ENCODE measurements at places on chromosomes 2 and 18.

DNA sequence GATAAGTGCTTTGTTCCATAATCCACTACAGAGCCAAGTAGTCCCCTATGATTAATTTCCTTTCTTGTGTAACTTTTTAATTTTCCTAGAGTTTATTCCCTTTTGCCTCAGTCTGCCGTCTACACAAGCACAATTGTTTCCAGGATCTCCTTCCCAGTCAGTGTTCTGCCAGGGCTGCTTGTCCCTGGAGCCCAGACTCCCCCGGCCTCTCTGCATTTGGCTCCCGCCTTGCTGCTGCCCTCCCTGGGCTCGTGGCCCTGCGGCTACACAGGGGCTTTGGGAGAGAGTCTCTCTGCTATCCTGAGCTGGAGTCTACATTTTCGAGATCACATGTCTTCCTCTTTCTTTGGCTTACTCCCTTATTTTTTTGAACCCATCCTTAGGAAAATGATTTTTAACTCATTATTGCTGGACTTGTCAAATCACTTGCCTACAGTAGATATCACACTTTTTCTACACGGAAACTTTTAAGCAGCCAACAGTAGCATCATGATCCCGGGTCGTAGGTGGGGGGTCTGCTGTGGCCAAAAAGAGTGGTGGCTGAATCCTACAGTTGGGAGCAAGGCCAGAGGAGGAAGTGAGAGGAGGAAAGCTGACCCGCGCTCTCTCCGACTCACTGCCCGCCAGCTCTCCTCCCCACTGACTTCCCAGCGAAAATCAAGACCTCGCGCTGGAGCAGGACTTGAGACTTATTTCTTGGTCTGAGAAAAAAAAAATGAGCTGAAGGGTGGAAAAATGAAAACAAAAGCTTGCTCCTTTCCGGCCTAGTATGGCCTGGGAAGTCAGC, 9.4 kb downstream of the FBLN7 start:
- DNase-seq, result no peak

DNA sequence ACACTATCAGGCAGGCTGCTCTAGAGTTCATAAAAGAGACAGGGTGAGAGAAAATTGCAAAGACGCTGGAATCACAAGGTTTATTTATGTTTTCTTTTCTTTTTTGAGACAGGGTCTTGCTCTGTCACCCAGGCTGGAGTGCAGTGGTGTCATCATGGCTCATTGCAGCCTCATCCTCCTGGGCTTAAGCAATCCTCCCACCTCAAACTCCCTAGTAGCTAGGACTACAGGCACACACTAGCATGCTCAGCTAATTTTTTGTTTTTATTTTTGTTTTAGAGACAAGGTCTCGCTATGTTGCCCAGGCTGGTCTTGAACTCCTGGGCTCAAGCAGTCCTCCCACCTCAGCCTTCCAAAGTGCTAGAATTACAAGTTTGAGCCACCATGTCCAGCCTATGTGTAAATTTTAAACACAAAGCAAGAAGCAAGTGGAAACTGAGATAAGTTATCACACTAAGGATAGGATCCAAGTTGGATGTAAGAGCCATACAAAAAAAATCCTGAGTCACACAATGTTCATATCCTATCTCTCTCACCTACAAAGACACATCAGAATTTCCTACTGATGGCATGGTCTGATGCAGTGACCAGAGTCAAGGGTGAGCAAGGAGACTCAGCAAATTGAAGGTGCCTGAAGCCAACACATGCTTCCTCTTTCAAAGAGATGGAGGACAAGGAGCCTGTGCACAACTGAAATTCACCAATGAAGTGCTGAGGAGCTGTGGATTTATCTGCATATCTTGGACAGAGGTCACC, 31.4 kb downstream of the MYL12B start:
- DNase-seq, result no peak

GRCh38 chr2:39938035-39938835, 159.2 kb upstream of the THUMPD2 start:
- no peak for DNase-seq

DNA sequence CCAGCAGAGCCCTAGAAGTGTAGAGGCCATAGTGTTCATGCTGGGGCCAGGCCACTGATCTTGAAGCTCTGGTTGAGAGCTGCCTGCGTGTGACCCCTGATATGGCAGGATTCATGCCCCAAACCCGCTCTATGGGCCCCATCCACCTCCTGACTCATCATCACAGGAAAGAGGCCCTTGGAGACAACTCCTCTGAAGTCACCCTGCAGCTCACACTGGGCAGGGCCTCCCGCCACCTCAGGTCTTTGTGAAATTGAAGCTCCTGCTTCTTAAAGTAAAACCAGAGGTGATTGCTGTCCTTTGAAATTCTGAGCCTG, 12.0 kb upstream of the TUBB6 start:
- DNase-seq, result peak; percentile 81

GRCh38 chr18:22180722-22181121, 11.3 kb downstream of the GATA6 start:
- no peak for DNase-seq

DNA sequence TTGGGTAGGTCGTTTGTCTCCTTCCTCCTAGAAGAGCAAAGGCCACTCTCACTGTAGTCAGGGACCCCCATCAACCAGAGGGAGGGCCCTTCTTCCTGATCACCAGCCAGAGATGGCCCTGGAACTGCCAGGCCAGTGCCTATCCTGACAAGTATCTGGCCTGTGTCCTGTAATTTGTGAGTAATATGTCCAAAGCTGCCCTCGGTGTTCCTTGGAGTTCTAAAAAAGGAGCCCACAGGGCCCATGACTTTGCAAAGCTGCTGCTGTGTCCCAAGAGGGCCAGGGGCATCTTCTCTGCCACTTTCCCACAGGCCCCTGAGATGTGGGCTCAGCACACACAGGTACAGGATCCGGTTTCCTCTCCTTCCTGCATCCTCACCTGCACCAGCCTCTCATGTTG, 212.4 kb downstream of the SEPTIN10 start:
- DNase-seq, result no peak

DNA sequence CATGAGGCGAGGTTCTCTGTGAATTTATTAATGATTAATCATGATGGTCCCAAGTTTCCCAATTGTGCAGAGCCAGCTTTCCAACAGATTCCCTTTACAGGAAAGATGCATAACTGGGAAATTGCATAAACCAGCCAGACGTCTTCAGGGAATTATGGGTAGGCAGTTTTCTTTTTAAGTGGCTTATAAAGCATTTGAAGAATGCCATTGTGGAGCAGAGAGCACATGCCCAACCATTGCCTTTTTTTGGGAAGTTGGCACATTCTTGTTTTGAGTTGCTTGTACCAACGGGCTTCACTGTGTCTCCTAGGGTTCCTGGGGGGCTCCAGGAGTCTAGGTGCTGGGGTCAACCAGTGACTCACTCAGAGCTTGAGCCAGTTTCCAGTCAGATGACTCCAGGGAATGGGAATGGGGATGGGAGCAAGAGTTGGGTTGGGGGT, 231.7 kb upstream of the FOSL2 start:
- DNase-seq, result peak; percentile 77

DNA sequence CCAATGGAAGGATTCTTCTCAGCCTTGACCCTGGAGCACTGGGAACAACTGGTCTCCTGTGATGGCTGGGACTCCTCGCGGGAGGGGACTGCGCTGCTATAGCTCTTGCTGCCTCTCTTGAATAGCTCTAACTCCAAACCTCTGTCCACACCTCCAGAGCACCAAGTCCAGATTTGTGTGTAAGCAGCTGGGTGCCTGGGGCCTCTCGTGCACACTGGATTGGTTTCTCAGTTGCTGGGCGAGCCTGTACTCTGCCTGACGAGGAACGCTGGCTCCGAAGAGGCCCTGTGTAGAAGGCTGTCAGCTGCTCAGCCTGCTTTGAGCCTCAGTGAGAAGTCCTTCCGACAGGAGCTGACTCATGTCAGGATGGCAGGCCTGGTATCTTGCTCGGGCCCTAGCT, 28.8 kb downstream of the LIPG start:
- no peak for DNase-seq

DNA sequence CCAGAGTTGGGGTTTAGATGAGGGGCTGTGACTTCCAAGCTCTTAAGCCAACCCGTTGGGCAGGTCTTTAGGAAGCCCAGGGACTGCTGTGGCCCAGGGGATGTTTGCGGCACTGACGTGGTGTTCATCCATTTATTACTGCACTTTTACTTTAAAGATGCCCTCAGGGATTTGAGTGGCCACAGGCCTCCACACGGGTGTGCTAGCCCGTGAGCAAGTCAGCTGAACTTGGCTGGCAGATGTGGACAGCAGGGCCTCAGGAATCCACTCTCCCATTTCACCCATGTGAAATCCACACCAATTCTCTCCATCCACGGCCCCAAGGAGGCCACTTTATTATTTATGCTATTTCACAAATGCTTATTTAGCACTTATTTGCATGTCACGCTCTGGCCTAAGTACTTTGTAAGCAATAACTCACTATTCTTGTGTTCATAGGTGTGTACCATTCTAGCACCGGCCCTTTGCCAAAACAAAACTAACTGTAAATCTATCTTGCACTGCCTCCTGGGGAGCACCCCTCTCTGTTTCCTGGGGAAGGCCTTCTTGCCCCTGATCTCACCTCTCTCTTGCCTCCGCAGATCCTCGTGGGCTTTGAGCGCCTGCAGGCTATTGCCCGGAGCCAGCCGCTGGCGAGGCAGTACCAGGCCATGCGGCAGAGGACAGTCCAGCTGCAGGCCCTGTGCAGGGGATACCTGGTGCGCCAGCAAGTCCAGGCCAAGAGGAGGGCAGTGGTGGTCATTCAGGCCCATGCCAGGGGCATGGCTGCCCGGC, 39.1 kb upstream of the GPR17 start:
- no peak for DNase-seq

- no peak for DNase-seq
These were observed 66.6 kb downstream of the MTCL1 start for GRCh38 chr18:8771930-8772329.

- no peak for DNase-seq
These were observed 76.6 kb upstream of the GPC1 start for GRCh38 chr2:240358821-240359397.

- DNase-seq, result peak; percentile 30
These were observed 60.7 kb upstream of the GATA6 start for GRCh38 chr18:22108674-22109073.

Data from urothelium cell line (cell line).